ENCODE measurements at places on chromosomes 7 and 10.
A peak's percentile ranks its signal among the peaks of the same experiment; 100 is the strongest.

DNA sequence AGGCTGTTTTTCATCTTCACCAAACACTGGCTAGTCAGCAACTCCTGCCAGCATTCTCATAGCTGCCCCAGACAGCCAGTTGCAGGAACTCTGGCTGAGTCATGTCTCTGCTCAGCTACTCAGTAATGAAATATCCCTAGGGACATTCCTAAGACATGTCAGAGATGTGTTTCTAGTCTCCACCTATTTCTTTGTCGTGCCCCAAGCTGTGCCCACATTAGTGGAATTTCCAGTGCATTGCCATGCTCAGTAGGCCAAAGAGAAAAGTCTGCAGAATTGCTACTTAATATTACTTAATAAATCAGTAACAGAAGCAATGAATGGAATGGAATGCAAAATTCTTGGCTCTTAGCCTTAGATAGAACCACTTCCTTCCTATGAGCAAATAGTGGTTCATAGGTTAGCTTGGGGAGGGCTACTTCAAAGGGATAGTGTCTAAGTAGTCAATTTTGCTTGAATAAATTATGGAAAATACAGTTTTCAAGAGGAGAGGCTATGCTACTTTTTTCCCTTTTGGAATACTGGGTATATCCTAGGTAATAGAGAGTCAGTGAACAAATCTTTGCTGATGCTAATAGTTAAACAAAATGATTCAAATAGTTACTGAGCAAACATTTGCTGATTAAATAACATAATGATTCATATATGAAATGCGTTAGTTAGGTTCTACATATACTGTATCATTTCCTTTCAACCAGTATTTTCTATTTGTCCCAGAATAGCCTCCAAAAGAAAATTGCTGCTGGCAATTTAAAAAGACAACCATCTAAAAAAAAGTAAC, 23.6 kb upstream of the SEMA3C start:
- DNase-seq, result no peak

GRCh38 chr7:87127019-87127418, 25.2 kb upstream of the DMTF1 start:
- DNase-seq, result no peak

- no peak for DNase-seq
Measured at GRCh38 chr10:62614389-62615157, 189.9 kb upstream of the ADO start.

GRCh38 chr7:128799451-128799850, 7.7 kb downstream of the CCDC136 start:
- no peak for DNase-seq

- DNase-seq, result no peak
Measured at GRCh38 chr7:158277219-158278141, 310.1 kb downstream of the PTPRN2 start.

DNA sequence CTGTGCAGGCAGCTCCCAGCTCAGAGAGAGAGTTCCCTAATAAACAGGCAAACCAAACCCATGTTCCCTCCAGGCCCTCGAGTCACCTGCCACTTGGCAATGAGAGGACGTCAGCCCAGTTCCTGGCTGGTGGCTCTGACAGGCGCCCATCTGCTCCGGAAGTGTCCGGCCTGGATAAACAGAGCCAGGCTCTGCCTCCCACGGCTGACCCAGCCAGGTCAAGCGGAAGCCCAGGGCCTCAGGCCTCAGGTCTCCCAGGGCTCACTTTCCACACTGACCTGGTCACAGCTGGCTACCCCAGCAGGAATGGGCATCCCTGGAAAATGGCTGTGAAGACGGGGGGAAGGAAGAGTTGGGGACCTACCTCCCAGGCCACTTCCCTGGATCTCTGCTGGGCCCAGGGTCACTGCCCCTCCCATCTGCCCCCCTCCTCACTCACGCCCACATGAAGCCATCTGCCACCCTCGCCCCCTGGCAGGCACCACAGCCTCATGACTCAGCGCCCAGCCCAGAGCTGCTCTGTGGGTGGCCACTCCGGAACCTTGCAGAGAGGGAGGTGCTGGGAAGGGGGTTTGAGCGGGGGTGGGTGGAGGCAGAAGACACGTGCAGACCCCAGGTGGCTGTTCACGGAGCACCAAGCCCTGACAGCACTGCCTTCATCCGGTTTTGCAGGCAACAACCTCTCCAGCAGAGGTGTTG, 37.4 kb upstream of the DUSP5 start:
- peak; percentile 55 for DNase-seq

DNA sequence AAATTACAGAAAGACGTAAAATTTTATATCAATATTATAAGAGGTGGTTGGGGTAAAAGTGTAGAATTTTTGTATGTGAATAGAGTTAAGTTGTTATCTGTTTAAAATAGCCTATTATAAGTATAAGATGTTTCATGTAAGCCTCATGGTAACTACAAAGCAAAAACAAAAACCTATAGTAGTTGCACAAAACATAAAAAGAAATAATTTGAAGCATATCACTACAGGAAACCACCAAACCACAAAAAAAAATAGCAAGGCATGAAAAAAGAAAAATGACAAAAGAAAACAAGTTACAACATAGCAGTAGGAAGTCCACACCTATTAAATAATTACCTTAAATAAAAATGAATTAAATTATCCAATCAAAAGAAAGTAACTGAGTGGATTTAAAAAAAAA, 12.4 kb upstream of the GSTK1 start:
- DNase-seq, result no peak

DNA sequence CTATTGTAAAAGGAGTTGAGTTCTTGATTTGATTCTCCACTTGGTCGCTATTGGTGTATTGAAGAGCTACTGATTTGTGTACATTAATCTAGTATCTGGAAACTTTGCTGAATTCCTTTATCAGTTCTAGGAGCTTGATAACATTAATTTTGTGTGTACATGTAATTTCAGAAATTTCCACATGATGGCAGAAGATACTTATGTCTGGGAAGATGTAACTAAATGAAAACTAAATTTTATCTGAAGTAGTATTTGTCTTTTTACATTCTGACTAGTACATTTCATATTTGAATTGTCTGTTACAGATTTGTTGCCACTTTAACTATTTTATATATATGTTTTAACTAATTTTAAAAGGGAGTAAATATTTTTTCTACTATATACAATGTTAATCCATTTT, 27.6 kb downstream of the SDHAF3 start:
- no peak for DNase-seq

- peak; percentile 68 for DNase-seq
Measured at GRCh38 chr10:100009793-100010676, at the start of gene DNMBP. TSS of gene DNMBP (minus strand) at chr10:100009947. CDS start at chr10:99972124, 37,823 bp downstream.

DNA sequence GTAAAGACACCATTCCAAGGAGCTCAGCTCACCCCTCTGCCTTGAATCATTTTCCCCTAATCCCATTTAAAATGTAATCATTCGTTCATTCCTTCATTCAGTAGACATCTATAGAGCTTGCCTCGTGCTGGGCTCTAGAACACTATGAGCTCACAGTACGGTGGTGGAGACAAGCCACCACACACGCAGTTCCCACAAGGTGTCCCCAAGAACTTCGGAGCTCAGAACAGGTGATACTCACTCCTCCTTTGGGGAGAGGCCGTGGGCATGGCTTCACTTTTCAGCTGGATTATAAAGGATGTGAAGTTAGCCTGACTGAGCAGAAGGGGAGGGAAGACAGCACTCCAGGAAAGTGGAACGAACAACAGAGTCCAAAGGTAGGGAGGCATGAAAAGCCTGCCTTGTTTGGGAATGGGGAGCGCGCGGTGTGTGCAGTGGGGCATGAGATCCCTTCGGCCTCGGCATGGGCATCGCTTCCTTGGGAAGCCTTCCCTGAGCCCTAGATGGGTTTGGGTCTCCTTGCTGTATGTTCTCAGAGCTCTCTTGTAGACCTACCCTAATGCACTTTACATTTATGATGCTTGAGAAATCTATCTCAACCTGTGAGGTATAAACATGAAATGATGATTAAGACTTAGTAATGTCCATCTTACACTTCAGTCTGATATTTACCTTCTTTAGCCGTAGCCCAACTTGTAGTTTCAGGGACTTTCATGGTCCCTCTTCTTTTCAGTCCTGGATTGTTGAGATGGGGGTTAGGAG, 809 bp upstream of the OGA start:
- no peak for DNase-seq

DNA sequence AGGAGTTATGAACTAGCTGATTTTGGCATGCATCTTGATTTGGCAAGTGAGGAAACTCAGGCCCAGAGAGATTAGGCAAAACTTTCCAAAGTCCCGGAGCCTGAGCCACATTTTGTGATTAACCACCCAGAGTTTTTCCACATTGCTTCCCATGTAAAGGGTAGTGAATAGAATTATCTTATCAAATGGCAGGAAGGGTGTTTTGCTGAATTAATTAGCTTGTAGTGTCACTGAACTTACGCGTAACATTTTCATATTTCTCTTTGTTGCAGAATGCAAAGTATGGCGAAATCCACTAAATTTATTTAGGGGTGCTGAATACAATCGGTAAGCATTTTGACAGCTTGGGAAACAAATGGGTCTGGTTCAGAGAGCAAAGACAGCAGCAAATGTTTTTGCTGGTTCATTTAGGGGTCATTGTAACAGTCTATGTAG, 176.2 kb downstream of the ST7 start:
- no peak for DNase-seq

GRCh38 chr10:13815756-13816155, 229.0 kb downstream of the PRPF18 start:
- no peak for DNase-seq

DNA sequence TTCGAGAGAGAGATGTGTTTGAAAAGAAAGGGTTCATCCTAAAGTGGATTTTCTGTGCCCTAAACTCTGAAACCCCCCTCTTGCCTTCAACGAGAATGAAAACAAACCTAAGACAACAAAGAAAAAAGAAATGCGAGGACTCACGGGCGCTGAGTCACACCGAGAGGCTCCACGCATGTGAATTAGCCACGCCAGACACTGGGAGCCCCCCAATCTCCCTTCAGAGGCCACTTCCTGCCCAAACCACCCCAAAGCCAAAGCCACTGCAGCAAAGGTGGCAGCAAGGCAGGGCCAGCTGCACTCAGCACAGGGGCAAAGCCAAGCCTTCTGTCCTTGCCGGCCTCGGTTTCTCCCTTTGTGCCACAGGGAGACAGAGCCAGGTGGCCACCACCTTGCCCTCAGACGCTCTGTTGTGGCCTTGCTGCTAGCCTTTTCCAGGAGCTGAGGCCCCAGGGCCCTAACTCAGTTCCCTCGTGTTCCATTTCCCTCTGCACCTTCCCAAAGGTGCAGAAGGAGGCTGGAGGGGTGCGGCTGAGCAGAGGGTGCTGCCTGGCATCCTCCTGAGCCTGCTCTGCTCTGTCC, 93.3 kb downstream of the FAM53B start:
- DNase-seq, result peak; percentile 52

GRCh38 chr10:129104266-129105045, 362.6 kb upstream of the MGMT start:
- DNase-seq, result no peak

DNA sequence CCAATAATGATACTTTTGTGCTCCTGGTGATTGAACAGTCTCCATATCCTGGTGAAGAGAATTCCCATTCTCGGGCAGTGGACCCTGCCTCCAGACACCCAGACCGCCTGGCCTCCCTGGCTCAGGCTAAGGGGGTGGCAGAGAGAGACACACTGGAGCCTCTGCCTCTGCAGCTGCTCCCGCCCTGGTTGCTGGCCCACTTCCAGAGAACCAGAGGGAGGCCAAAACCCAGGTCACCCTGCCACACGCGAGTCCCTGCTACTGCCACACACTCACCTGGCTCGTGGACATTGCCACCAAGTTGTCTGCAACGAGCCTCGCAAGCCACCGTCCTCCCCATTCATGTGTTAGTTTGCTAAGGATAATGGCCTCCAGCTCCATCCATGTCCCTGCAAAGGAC, 221.8 kb downstream of the HPSE2 start:
- DNase-seq, result no peak

- no peak for DNase-seq
Measured at GRCh38 chr7:28180031-28180363, 598 bp downstream of the JAZF1 start.

GRCh38 chr7:84688671-84689070, 494.1 kb upstream of the SEMA3A start:
- DNase-seq, result no peak

GRCh38 chr7:503575-504111, 16.0 kb downstream of the PDGFA start:
- DNase-seq, result no peak

- no peak for DNase-seq
Measured at GRCh38 chr7:141024668-141025067, 9.9 kb upstream of the MRPS33 start.

- DNase-seq, result no peak
Measured at GRCh38 chr7:94368371-94368791, 26.3 kb upstream of the COL1A2 start.

DNA sequence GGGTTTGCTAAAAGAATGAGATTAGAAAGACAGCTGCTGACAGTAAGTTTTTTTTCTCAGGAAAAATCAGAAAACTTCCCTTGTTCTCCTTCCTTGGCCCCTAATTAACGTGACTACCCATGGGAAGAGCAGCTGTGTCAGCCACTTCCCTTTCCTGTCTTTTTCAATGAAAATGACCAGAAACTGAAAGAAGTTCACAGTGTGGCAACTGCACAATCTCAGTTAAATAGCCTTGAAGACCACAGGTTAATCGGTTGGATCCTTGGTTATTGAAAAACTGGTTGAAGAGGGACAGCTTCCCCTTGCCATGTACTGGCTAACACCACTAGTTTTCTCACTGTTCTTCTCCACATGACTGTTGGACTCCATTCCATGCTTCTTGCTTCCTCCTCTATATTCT, 148.8 kb upstream of the AGR3 start:
- DNase-seq, result no peak

GRCh38 chr7:151152643-151153513, 14.6 kb downstream of the GBX1 start:
- no peak for DNase-seq

- no peak for DNase-seq
Measured at GRCh38 chr10:26214551-26215395, 1.8 kb upstream of the GAD2 start.

DNA sequence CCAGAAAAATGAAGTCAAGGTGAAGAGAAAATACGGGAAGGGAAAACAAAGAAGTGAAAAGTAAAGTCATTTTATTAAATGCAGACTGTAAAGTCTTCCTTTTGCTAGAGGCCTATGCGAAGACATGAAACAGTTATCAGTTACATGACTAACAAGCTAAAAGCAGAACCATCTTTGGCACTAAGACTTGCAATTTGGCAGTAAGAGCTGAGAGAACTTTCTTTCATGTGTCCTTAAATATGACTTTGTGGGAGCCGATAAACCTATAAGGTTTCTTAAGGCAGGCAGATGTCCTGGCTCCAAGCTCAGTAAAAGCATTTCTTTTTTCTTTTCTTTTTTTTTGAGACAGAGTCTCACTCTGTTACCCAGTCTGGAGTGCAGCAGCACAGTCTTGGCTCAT, 10.4 kb downstream of the ANLN start:
- no peak for DNase-seq

All from activated CD8-positive, alpha-beta memory T cell treated with anti-CD3 and anti-CD28 coated beads for 4 hours (primary cell).